Stimulated activated effector memory CD8-positive, alpha-beta T cell treated with anti-CD3 and anti-CD28 coated beads, Interleukin-12 subunit alpha, Interleukin-12 subunit beta, amount 100 ng/mL, for 72 hours (primary cell): ENCODE measurements at places on chromosomes 2 and 18.

GRCh38 chr2:168182550-168183249, 64.7 kb downstream of the STK39 start:
- no peak for DNase-seq

GRCh38 chr2:94966689-94967088, 58.8 kb upstream of the MAL start:
- no peak for DNase-seq

GRCh38 chr2:205675861-205676516, 6.3 kb upstream of the NRP2 start:
- DNase-seq = no peak

GRCh38 chr2:84121-84520, 37.8 kb upstream of the FAM110C start:
- DNase-seq = no peak

DNA sequence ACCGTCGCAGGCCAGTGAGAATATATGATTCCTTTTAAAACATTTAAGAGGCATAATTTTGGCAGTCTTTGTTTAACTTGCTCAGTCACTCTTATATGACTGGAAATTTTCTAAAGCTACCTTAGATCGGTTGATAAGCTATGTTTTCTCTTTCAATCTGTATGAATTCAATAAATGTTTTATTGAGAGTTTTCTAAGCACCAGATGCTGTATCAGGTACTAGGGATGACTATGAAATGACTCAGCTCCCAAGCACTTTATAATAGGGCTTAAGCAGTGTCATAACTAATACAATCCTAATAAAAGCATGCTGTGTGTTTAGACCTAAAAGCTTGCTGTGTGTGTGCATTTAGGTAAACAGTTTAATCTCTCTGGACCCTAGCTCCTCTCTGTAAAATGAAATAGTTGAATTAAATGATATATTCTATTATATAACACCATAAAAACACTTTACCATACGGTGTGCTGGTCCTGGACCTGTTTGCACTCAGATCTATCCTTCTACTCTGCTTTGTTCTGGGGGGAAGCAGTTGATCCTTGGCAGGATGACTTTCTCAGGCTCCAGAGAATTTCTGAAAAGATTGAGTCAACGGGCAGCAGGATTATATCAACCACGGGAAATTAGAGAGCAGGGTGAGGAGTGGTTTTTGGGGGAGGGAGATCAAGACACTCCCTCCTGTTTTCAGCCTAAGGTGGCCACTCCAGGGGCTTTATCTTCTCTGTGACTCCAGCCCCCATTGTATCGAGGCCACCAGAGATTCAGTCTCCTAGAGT, 26.1 kb upstream of the SLC38A11 start:
- no peak for DNase-seq

DNA sequence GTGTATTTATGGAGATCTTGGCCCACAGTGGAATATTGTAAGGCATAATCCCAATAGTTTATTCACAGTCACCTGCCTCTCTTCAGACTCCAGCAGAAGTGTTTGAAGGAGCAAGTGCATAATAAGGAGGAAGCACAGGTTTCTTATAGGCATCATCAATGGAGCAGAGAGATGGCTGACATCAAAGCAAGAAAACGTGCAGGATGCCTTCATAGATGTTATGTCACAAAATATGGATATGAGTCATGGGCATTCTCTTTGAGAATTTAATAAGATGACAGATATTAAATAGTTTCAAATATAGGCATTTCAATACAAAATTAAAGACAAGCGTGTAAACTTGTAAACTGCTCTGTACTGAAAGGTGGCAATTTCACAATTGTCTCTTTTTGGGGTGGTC, 4.0 kb upstream of the RND3 start:
- DNase-seq = no peak

DNA sequence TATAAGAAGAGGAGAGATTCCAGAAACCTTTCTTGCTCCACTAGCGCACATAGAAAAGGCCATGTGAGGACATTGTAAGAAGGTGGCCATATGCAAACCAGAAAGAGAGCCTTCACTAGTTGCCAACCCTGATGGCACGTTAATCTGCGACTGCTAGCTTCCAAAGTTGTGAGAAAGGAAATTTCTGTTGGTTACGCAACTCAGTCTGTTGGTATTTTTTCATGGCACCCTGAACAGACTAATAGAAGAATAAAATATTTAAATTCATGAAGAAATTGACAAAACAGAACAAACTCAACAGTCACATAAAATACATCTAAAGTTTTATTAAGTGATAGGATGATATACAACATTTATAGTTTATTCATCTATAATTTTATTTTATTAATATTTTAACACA, 625.9 kb upstream of the NRXN1 start:
- no peak for DNase-seq

DNA sequence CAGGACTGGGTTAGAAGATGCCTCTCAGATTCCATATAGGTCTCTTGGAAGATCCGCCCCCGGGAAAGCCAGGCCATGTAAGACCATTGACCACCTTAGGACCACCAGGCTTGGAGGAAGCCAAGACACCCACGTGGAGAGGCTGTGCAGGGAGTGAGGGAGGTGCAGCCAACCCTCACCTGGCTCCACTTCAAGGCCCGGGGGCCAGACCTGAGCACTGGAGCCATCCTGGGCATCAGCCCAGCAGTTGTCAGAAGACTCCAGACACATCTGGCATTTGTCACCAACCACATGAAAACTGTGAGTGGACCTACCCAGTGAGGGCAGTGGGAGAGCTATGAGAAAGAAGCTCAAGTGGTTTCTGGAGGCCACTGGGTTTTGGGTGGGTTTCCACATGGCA, 214.4 kb downstream of the MYT1L start:
- no peak for DNase-seq

DNA sequence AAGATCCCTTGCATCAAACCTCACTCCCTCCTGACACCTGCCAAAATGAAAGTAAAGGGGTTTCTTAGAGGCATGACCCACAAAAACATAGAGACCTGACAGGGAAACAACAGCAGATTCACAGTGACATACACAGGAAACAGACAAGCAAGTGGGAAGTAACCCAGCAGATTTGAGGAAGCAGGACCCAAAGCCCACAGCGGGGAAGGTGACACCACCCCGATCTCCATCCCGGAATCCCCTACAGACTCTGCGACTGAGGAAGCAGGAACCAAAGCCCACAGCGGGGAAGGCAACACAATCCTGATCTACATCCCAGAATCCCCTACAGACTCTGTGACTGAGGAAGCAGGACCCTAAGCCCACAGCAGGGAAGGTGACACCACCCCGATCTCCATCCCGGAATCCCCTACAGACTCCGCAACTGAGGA, 21.6 kb downstream of the CIB4 start:
- no peak for DNase-seq

DNA sequence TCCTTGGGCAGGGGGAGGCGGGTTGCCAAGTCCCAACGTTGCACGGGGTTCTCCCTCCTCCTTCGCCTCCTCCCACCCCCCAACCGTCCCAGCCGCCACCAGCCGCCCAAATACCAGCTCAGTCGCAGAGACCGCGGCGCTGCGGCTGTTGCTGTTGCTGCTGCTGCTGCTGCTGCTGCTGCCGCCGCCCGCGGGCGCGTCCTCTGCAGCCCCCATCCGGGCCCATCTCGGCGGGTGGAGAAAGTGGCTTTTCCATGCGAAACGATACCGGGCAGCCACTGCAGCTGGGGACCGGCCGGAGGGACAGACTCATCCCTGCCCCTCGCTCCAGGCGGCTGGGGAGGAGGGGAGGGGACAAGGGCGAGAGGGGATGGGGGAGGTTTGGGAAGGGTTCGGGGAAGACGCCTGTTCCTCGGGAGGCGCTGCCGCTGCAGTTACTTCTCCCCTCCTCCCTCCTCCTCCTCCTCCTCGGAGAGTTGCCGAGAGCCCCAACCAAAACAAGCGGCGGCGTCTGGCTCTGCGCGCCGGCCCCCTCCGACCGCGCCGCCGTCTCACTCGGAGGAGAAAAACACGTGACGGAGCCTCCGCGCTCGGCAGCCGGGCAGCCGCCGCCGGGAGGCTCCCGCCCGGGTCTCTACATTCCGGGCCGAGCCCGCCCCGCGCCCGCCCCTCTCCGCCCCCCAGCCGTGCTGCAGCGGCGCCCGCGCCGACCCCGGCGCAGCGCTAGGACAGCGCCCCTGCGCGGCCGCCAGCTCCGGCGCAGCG, at the start of gene IRS1:
IRS1 (minus strand) TSS at position 610 of the 765 bp plus-strand sequence. CDS start 1,082 bp downstream, outside the sequence.
- peak; percentile 75 for DNase-seq

DNA sequence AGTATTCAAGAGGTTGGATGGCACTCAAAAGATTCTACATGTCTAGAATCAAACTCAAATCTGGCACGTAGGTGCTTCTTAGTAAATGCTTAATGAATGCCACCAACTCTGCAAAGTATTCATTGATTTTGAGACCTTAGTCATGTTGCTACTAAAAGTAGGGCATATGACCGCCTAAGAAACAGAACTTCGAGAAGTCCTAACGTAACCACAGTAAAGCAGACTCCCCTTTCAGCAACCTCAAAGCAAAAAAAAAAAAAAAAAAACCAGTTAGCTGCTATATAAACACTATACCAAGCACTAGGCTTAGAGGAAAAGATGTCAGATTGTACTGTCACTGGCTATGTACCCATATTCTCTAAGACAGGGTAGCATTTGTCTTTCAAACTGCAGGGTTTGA, 33.9 kb downstream of the PTCD3 start:
- no peak for DNase-seq

DNA sequence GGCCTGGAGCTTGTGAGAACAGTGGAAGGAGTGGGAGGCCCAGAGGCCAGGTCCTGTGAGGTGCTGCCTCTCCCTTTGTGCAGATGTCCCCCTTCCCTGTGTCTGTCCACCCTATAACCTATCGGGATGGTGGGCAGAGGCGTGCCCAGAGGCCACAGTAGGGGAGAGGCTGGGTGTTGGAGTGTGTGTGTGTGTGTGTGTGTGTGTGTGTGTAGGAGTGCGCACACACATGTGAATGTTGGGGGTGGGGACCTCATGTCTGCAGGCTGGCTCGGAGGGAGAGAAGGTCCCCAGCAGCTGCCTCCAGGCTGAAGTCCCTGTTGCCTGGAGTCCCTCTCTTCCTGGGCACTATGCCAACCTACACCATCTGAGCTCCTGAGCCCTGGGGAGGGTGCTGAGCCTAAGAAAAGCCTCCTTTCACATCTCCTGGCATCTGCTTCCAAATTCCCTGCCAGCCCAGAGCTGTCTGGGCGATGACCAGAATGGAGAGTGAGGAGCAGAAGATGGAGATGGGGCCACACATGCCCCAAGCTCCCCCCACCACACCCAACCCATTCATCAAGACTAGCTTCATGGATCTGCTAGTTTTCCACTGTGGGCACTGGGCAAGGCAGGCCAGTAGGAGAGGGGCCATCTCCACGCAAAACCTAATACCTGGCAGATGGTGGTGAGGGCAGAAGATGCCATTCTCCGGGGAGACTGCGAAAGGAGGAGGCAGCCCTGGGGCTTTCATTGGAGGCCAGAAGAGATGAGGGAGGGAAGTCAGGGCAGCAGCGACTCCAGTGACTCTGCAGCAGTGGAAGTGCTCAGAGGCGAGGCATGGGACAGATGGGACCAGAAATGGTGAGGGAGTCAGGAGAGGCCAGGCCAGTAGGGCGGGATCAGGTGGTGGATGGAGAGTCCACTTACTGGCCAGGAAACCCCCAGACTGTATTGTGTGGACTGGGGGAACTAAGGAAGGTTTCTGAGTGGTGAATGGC, 20.3 kb downstream of the KCNK3 start:
- no peak for DNase-seq

DNA sequence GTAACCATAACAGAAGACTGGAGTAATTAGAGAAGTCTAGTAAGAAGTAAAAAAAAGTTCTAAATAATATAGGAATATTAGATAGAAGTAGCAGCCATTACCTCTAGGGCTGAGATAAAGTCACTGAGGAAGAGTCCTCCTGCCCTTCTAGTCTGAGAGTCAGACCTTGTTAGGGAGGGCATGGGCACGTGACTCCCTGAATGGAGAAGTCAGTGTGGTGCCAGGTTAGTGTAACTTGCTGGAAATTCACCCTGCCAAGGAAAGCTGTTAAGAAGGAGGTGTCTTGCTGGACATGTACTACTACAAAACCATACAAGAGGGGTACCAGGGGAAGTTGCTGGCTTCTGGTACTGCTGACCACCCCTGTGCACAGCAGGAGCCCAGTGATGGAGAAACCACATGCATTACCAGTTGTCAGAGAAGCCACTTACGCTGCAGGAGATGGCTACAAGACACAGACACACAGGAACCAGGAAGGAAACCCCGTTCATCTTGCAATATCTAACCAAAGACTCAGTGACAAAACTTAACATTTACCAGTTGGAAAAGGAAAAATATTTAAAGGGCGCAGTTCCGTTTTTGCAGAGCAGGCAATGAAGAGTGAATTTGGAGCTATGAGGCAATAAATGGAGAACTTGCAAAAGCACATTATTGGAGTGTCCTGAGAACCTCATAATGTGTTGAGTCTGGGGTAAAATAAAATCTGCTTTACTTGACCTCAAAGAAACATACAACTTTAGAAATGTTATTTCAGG, 77.2 kb upstream of the TLK1 start:
- no peak for DNase-seq

- no peak for DNase-seq
Observed at GRCh38 chr18:48889115-48889941, 61.4 kb downstream of the SMAD7 start.

DNA sequence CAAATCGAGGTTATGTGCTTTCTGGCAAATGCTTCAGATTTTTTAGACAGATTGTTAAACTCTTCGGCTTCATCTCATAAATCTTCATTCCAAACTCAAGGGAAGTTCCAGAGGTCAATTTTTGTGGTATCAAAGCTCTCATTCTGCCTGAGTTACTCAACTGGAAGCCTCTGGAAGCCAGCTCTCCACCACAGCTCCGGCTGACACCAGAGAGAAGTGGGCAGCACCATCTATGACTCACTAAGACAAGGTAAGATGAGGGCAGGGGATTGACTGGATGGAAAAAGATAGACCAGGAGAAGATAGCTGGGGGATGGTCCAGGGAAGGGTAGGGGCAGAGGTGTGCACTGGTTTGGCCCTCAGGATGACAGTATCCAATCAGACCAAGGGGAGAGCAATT, 137.3 kb upstream of the HNRNPA3 start:
- no peak for DNase-seq

DNA sequence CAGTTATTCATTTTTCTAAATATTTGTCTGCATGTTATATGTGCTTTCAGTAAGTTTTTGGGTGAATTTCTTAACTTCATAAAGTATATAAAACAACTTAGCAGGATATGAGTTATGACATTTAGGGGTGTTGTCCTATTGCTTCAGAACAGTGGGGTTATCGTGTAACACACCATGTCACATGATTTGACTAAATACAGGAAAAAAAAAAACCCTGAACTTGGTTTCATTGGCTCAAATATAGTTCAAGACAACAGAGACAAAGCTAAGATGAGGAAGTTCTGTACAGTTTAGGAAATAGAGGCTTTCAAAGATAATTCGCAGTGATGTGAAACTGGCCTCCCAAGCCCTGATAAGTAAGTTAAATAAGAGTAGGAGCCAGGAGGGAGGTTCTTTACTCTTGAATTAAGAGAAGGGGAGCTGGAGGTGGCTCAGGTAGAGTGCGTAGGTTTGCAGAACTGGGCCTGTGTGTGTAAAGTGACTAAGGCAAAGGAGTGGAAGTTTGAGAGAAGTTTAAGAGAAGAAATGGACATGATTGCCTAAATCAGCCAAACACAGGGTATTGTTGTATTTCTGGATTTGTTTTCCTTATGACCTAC, 53.9 kb downstream of the LIMS1 start:
- no peak for DNase-seq
